ENCODE measurements at places on chromosomes 1 and 21.

- DNase-seq, result no peak
Measured at GRCh38 chr1:242788771-242789170, 264.3 kb upstream of the PLD5 start.

GRCh38 chr1:175287849-175288248 is 95.3 kb upstream of the KIAA0040 start:
- no peak for DNase-seq

- no peak for DNase-seq
Measured at GRCh38 chr21:45638707-45639106, 4.8 kb upstream of the PCBP3 start.

DNA sequence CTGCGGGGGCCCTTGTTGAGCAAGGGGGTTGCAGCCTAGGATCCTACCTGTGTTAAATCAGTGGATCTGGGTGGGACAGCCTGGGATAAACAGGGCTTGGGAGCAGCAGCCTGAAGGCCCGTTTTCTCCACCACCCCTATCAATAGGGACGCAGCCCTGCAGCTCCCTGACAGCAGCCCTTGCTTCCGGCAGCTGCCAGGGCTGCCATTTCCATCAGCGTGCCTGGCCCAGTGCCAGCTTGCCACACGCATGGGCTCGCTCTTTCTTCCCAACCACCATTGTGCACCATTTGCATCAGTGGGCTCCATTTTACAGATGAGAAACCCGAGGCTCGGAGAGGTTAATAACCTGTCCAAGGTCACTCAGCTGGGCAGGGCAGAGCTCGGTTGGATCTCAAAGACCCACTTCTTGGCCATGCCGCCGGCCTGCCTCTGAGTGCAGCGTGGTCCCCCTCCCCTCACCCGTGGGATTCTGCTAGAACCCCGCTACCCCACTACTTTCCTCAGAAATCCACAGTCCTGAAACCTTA is 3.8 kb downstream of the WNT4 start:
- no peak for DNase-seq

GRCh38 chr1:37174341-37174740 is 140.0 kb upstream of the GRIK3 start:
- no peak for DNase-seq

GRCh38 chr1:111176678-111177077 is 23.8 kb downstream of the DENND2D start:
- DNase-seq, result no peak

DNA sequence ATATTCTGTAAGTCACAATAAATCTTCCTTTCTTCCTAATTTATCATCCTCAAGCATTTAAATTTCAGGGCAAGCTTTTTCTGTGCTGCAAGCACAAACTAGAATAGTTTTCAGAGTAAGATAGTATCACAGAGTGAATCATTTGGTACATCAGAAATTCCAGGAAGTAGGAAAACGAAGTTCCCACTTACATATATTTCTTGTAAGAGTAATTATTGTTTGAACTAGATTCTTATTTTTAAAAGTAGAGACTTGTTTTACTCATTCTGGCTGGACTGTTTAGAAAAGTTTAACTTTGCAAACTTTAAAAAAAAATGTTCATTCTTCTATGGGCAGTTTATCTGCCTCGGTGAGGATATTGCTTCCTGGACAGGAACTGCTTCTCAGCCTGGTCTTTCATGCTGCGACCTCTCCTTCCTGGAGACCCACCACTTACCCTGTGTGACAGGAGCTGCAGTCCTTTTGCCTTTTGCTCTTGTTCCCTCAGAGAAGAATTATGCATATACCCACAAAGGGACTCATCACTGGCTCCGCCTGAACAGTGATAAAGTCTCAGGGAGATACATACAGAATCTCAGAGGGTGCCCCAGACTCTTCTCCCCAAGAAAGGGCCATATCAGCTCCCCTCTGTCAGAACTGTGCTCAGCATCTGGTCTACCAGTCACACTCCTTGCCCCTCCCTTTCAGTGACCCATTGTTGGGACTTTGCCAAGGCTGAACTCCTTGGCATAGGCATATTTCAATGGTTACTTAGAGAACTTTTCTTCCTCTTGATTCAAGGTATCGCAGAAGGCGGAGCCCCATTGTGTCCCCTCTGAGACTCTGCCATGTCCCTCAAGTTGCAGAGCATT is 102.7 kb upstream of the CD55 start:
- DNase-seq, result no peak

DNA sequence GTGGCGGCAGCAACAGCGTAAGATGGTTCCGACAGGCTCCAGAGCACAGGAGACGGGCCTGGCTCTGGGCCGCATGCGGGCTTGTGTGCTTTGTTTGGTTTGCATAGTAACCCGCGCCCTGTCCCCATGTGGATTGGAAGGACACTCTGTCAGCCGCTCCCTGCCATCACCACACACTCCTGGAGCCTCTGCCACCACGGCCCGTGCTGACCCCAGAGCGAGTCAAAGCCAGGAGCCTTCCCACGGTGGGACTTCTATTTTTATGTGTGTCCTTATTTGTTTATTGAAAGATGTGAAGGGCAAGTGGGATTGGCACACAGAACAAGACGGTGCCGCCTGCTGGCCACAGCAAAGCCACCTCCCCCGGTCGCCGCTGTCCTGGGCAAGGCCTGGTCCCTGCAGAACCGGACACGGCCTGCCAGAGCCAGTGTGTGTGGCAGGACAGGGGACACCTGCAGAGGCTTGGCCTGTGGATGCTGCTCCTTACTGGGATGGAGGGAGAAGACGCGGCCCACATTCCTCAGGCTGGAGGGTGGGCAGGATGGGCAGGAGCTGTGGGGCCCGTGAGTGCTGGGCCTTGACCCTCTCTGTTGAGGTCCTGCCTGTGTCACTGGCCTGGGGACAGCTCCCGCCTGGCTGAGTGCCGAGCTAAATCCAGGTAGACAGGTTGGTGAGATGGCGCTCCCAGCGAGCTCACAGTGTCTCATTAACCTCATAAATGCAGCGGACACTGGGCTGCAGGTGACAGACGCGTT is 64.4 kb downstream of the AGPAT3 start:
- no peak for DNase-seq

Measured in activated T-helper 1 cell treated with anti-CD3 and anti-CD28 coated beads, Interleukin-2, amount 50 U/mL, for 16 hours (primary cell).